ENCODE measurements at places on chromosomes 12 and 14.

- DNase-seq: no peak
Observed at GRCh38 chr14:70640938-70641547, 673 bp upstream of the TTC9 start.

DNA sequence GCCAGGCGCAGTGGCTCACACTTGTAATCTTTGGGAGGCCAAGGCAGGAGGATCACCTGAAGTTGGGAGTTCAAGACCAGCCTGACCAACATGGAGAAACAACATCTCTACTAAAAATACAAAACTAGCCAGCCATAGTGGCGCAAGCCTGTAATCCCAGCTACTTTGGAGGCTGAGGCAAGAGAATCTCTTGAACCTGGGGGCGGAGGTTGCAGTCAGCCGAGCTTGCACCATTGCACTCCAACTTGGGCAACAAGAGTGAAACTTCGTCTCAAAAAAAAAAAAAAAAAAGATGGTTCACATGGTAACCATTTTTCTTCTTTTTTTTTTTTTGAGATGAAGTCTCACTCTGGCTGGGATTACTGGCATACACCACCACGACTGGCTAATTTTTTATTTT lies 35.3 kb downstream of the SLC2A14 start:
- DNase-seq: no peak

DNA sequence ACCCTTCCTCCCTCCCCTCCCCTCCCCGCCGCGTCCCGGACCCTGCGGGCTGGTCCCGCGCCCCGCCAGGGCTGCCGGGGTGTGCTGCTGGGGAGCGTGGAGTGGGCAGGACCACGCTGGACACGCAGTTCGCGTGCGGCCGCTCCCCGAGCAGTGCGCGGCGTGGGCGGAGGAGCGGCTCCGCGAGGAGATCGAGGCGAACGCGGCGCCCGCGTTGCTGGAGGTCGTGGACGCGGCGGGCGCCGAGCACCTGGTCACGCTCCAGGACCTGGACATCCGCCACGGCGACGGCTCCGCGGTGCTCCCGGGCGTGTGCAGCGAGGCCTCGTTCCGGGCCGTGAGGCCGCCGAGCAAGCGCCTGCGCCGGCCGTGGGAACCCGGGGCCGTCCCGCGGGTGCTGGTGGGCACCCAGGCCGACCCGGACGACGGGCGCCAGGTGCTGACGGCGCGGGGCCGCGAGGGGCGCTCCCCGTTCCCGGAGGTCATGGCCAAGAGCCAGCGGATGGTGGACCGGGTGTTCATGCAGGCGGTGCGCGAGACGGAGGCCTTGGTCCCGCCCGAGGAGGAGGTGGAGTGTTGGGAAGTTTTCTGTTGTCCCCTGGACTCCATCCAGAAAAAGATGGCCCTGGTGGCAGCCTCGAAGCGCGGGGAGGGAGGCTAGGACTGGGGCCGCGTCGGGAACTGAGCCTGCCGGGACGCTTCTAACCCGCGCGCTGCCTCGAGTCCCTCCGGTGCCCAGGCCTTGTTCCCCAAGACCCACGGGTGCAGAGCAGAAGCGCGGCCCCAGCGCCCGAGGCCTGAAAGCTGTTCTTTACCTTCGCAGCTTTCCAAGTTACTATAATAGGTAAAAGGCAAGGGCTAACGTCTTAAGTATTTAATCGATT lies 54.7 kb upstream of the EIF5 start:
- no peak for DNase-seq

- no peak for DNase-seq
Observed at GRCh38 chr12:95117178-95117599, 43.8 kb upstream of the NR2C1 start.

GRCh38 chr12:27272373-27273028 lies 28.4 kb downstream of the STK38L start:
- DNase-seq: no peak

Measured in natural killer cell treated with Interleukin-12 subunit alpha and Interleukin-12 subunit beta and Interleukin-15 and Interleukin-18, amount 100 ng/mL, for 72 hours (primary cell).